T47D (cell line): ENCODE measurements at places on chromosomes 3 and 15.
A peak's percentile ranks its signal among the peaks of the same experiment; 100 is the strongest.

GRCh38 chr3:116306720-116307119 is 138.6 kb downstream of the LSAMP start:
- no peak for DNase-seq

DNA sequence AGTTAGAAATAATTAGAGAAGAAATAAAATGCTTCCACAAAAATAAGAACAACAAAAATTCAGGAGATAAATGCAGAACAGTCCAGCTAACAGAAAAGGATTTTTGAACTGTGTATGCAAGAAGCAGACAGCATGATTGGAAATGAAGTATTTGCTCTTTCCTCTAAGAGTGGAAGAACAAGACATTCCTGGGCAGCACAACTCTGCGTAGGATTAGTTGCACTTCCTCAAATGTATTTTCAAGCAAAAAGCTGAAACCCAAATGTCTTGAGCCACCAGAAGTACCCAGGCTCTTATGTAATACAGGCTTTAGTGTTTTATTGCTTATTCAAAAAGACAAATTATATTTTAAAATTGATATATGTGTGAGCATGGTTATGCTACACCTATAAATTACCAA is 127.2 kb downstream of the ZBTB20 start:
- peak; percentile 10 for DNase-seq

DNA sequence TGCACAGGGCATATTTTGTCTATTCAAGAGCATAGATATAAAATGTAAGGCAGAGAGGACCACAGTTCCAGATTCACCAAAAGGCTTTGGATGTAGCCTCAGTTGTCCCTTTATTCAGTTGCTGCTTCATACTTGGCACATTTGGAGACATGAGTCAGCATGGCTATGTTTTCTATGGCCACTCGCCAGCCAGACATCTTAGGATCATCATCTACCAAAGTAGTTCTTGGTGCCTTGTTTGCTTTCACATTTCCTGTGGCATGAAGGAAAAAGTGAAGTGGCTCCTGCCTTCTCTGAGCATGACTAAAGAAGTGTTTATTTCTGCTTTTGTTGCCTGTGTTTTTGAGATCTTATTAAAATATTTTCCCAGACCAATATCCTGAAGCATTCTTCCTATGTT is 7.2 kb downstream of the SUSD5 start:
- peak; percentile 85 for DNase-seq

DNA sequence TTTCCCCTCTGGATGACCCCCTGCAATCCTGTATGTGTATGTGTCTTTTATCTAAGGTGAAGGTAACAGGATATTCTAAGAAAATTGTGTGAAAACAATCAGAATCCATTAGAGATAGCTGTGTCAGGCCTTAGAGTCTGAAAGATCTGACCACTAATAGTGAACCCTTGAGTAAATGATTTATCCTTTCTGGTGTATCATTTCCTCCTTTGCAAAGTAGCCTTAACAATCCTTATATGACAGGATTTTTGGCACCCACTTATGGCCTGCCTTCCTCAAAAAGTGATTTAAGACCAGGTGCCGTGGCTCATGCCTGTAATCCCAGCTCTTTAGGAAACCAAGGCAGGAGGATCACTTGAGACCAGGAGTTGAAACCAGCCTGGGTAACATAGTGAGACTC is 110.2 kb downstream of the RBPMS2 start:
- no peak for DNase-seq

GRCh38 chr3:70539908-70540307 is 227.5 kb upstream of the MDFIC2 start:
- no peak for DNase-seq

DNA sequence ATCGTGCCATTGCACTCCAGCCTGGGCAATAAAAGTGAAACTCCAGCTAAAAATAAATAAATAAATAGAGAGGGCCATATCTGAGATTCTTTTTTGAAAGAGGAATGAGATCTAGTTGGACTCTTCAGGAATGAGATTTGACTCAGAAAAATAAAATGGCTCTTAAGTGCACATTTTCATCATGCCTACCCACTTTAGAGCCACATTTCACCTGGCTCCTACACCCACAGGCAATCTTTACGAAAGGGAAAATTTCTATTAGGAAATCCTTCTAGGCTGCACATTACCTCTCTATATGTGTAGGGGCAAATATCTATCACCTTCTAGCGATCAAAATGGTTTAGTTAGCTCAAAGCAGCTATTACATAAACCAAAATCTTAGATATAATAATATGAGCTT is 16.9 kb upstream of the NLGN1 start:
- DNase-seq, result no peak

GRCh38 chr3:185351396-185351795 is 11.5 kb upstream of the MAP3K13 start:
- DNase-seq, result no peak

DNA sequence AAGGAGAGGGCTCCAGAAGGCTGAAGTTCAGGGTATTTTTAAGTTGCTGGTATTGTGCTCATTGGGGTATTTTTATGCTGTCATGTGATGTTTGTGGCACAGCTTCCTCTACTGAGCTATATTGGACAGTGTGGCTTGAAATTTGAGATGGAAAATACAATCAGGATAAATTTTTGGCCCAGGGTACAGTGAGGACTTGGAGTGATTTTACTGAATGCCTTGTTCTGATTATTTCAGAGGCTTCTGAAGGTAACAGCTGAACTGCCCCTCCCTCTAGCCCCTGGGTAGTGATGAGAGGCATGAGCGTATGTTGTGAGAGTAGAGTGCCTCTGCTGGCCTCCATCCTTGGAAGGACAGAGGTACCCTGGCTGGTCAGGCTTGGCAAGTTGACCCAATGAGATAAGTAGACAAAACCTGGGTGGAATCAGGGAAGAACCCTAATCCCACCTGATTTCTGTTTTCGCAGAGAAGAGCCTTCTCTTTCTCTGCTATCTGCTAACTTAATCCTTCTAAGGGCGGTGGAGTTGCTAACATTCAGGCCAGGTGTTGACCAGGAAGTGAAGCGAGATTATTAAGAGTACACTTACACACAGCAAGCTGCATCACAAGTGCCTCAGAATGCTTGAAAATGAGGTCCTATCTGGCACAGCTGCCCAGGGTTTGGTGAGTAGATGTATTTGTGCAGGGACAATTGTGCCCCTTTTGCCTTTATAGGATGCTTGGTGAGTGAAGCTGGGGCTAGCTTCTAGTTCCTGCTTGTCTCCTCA is 98.1 kb upstream of the CLSTN2 start:
- no peak for DNase-seq

- no peak for DNase-seq
Observed at GRCh38 chr3:159855599-159856346, 132.9 kb upstream of the IL12A start.
